DMS79 (cell line): ENCODE measurements at places on chromosomes 3 and 15.

GRCh38 chr3:107077391-107077790 is 299.8 kb upstream of the CCDC54 start:
- DNase-seq: no peak

- DNase-seq: no peak
Measured at GRCh38 chr3:67006460-67006859, 8.4 kb downstream of the KBTBD8 start.

DNA sequence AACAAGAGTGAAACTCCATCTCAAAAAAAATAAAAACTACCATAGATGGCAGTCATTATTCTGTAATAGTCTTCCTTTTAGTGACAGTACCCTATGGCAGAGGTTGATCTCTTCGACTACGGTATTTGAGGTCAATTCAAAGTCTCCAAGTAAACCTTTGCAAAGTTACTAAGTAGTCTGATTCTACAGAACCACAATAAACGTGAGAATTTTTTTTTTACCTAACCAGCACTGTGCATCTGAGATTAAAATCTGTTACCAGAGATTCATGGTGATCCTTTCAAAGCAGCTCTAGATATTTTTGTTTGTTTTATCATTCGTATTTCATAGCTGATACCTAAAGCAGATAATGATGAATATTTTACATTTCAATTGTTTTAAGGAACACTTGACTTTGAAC is 86.6 kb upstream of the CHD2 start:
- no peak for DNase-seq

- no peak for DNase-seq
Measured at GRCh38 chr3:153722157-153722556, 399.0 kb upstream of the ARHGEF26 start.

- DNase-seq: no peak
Measured at GRCh38 chr3:87375231-87375682, 98.9 kb upstream of the POU1F1 start.

DNA sequence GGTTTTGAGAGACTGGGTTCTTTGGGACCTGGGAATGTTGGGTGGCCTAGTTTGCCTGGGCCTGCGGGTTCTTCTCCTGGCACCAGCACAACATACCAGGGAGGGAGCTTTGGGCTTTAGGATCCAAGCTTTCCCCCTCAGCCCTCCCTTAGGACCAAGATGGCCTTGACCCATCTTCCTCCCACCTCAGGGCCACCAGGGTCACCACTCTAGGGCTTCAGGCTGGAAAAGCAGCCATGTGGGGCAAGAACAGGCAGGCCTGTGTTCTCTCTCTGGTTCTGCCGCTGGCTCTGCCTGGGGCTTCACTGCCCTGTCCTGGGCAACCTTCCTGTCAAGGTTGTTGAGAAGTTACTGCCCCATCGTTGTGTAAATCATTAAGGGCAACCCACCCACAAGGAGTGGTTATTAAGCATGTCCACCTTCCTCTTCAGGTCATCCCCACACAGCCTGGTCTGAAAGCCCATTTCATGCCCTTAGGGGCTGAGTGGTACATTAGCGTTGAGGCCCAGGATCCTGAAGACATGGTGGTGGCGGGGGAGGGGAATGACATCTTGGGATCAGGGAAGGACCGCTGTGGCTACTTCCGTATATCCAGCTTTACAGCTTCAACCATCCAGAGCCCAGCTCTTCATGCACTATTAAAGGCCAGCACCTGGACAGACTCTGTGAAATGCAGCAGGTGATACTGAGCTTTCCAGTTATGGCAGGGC is 652 bp downstream of the DUOX1 start:
- DNase-seq: no peak

GRCh38 chr15:90561344-90562244 is 31.9 kb downstream of the CRTC3 start:
- DNase-seq: no peak

DNA sequence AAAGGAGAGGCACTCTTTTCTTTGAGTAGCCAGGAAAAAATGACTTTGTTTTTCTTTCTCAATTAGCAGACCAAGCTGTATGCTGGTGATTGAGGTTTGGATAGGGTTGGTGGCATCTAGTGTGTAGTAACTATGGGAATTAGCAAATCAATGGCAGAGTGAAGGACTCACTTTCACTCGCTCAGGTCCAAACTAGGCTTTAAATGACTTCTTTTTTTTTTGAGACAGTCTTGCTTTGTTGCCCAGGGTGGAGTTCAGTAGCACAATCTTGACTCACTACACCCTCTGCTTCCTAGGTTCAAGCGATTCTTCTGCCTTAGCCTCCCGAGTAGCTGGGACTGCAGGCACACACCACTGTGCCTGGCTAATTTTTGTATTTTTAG is 35.9 kb downstream of the PRKCI start:
- no peak for DNase-seq

DNA sequence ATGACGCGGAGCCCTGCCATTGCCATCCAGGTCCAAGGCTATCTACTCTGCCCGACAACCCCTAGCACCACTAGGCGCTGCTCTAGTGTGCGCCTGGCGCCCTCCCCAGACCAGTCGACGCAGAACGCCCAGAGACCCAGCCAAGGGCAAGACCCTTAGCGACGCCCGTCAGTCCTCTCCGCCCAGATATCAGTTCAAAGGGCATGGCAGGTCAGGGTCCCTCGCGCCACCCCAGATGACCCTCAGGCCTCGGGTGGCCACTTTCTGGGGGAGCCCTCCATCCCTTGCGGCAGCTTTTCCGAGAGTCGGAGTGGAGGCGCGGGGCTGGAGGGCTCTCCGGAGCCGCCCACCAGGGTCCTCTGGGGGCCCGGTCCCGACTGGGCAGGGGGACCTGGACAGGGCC is 371 bp upstream of the CLSTN2 start:
- peak; percentile 73 for DNase-seq

GRCh38 chr15:27934782-27935181 is 164.3 kb downstream of the OCA2 start:
- DNase-seq: no peak

- DNase-seq: no peak
Measured at GRCh38 chr3:160296591-160296990, 71.4 kb downstream of the C3orf80 start.

DNA sequence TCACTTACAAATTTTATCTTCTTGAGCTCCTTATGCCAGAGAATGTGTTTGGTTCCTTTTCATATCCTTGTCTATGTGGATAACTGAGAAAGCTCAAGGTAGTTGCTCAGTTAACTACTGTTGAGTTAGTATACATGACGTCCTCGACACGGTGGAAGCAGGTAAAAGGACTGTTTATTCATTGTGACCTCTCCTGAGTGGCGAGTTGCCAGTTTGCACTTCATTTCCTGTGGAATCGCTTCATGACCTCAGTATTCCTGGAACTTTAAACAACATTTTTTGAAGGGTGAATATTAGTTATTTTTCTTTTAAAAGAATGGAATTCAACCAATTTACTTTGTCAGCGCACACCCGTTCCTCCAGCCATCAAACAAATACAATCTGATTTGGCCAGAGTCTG is 1.2 kb upstream of the TPRG1 start:
- DNase-seq: no peak

- DNase-seq: no peak
Measured at GRCh38 chr3:180274536-180274935, 237.8 kb upstream of the PEX5L start.

GRCh38 chr3:143475981-143476380 is 356.4 kb downstream of the CHST2 start:
- DNase-seq: no peak

GRCh38 chr3:16808393-16809107 is 76.2 kb upstream of the PLCL2 start:
- DNase-seq: no peak

- no peak for DNase-seq
Measured at GRCh38 chr3:31358473-31359070, 174.2 kb upstream of the STT3B start.

GRCh38 chr3:52104684-52105640 is 48.6 kb upstream of the DUSP7 start:
- DNase-seq: no peak

GRCh38 chr15:80904998-80905397 is 84.6 kb downstream of the MESD start:
- DNase-seq: no peak

DNA sequence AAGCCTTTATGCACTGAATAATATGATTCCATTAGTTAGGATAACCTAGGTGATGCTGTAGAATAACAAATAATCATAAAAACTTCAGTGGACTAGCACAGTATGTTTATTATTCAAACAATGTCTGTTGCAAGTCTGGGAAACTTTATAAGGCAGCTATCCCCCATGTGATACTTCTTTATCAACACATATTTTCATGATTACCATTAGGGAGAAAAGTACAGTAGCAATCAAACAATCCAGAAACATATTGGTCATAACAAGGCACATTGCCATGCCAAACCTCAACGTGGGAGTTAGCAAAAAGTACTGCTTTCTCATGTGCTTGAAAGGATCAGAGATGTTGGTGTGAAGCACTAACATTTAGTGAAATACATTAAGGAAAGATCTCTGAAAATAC is 35.5 kb downstream of the EOMES start:
- DNase-seq: no peak

- no peak for DNase-seq
Measured at GRCh38 chr3:154718053-154718452, 288.1 kb upstream of the GPR149 start.

DNA sequence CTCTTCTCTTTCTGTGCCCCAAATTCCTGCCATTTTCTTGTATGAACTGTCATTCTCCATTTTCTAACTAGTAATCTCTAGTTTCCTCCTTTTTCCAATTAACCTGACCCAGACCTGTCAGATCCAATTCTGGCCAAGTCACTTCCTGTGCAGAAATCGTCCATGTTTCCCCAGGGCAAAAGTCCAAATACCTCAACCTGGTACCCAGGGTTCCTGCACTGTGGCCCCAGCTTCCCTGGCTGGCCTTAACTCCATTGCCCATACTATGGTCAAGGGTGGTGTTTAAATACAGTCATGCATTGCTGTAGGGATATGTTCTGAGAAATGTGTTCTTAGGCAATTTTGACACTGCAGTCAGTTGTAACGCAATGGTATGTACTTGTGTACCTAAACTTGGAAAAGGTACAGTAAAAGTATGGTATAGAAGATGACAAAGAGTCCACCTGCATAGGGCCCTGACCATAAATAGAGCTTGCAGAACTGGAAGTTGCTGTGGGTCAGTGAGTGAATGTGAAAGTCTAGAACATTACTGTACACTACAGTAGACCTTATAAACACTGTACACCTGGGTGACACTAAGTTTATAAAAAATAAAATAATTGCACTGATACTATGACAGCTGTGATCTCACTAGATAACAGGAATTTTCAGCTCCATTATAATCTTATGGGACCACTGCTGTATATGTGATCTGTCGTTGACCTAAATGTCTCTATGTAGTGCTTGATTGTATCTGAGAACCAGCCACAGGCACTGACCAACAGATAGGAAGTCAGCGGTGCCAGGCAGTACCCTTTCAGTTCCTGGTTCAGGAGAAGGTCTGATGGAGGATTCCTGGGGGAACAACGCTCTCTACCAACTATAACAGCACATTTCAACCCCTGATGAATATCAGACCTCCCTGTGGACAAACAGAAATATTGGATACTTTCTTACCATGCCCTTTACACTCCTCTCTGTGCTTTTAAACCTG is 336.1 kb upstream of the PROK2 start:
- no peak for DNase-seq

- no peak for DNase-seq
Measured at GRCh38 chr3:146521394-146521793, 23.0 kb downstream of the PLSCR1 start.

- DNase-seq: no peak
Measured at GRCh38 chr3:41682996-41683395, 278.9 kb downstream of the ULK4 start.

DNA sequence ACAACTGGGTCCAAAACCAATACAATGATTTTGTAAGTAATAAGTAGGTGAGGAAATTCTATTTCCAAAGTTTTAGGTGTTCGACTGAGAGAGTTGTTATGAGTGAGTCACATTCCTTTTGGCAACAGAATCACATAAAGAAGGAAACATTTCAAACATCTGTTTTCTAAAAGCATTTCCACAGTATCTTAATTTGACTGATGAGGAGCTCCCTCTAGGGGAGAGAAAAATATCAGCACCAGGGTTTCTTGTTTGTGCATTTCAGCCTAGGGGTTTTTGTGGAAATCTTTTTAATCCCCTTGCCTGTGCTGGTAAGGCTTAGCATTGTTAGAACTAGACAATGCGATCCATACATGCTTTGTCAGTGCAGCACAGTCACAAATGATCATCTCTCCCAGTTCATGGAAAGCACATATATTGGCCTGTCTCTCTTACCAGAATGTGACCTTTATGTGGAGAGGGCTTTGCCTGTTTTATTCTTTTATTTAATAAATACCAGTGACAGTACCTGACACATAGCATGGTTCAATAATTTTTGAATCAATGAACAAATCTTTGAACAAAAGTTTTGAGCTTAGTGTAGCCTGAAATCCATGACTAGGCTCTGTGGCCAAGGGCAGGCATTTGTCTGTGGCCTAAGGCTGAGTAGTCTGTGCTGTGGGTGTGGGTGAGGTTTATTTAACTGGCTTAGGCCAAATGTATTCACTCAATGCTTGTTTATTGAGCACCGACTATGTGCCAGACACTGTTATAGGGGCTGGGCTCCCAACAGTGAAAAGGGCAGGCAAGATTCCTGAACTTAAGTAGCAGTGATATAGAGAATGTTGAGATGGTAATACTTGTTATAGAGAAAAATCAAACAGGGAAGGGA is 21.1 kb upstream of the IQCF6 start:
- no peak for DNase-seq

DNA sequence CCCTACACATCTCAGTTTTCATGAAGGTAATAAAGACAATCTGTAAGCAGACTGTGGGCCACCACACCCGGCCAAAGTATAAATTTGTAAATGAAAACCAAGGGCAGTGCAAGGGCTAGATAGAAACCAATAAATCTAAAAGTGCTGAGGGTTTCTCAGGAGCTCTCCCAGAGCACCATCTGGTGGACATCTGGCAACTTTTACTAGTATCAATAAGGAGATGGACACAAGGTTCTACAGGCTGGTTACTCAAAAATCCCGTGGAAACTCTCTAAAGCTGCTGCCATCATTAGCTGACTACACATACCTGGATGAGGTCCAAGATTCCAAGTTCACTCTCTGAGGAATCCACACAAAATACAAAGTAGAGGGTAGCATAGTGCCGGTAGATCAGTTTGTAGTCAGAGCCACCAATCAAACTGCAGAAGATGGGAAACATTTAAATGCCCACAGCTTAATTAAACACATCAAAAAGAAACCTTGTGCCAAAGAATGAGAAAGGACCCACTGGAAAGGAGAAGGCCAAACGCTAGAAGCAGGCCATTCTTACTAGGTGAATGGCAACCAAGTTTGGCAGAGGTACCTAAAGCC is 5.5 kb downstream of the AP3S2 start:
- DNase-seq: no peak

- DNase-seq: no peak
Measured at GRCh38 chr3:184545769-184546168, 15.8 kb upstream of the EPHB3 start.

- DNase-seq: no peak
Measured at GRCh38 chr3:28240441-28240840, 978 bp upstream of the CMC1 start.

- DNase-seq: peak; percentile 75
Measured at GRCh38 chr3:175270198-175270837, 411.2 kb downstream of the NAALADL2 start.

- DNase-seq: no peak
Measured at GRCh38 chr15:83365370-83365938, 81.0 kb upstream of the BNC1 start.
